Activated naive CD4-positive, alpha-beta T cell (primary cell): ENCODE measurements at places on chromosomes 3 and 15.

DNA sequence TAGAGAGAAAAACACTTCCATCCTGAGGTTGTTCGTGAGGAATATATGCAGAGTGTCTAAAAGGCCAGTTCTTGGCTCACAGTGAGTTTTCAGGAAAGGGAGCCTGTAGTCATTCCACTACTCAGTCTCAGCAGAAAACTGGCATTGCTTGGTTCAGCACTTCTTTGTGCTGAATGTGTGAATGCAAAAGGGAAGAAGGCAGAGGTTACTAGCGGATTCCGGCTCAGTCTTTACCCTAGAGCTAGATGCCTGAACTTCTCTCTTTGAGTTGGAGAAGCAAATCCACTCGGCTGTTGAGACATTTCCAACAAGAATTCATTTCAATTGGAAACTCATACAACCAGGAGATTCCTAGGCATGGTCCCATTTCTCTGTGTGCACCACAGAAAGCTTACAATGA, 23.1 kb upstream of the FRMD4B start:
- no peak for DNase-seq

- DNase-seq = no peak
Measured at GRCh38 chr3:10703875-10704274, 112.2 kb upstream of the SLC6A11 start.

DNA sequence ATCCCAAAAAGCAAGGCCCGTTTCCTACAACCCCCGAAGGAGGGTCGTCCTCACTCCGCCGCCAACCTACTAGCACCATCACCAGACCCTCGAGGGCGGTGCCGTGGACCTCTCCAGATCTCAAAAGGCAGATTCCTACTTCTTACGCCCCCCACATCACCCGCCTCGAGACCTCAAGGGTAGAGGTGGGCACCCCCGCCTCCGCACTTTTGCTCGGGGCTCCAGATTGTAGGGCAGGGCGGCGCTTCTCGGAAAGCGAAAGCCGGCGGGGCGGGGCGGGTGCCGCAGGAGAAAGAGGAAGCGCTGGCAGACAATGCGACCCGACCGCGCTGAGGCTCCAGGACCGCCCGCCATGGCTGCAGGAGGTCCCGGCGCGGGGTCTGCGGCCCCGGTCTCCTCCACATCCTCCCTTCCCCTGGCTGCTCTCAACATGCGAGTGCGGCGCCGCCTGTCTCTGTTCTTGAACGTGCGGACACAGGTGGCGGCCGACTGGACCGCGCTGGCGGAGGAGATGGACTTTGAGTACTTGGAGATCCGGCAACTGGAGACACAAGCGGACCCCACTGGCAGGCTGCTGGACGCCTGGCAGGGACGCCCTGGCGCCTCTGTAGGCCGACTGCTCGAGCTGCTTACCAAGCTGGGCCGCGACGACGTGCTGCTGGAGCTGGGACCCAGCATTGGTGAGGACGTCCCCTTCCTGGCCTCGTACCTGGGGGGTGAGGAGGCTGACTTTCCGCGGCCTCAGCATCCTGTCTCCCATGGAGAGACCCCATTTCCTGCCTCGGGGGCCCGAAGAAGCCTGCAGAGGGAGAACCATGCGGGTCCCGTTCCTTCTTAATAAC, at the start of gene MYD88:
TSS of gene MYD88 (plus strand) at position 313 of the 842 bp plus-strand sequence. CDS start at position 353, 40 bp downstream.
- peak; percentile 72 for DNase-seq

- no peak for DNase-seq
Measured at GRCh38 chr15:62790546-62790945, 252.0 kb upstream of the TPM1 start.

DNA sequence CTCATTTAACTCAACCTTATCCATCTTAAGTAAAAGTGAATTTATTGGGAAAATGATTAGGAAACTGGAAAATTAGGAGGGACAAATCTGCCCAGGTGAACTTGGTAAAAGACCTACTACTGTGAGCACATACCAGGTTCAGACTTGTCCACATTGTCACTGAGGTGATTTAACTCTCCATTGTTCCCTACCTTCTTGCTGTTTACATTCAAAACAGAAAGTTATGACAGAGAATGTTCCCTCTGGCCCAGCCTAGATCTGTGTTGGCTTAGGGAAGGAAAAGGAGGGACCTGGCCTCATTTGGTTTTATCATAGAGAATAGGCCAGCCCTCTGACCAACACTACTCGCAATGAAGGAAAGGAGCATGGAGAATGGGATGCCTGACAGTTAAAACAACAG, 117.6 kb downstream of the SATB1 start:
- DNase-seq = no peak

- DNase-seq = no peak
Measured at GRCh38 chr3:40745381-40746106, 220.8 kb downstream of the ZNF621 start.

- DNase-seq = no peak
Measured at GRCh38 chr3:51929420-51930003, 12.2 kb downstream of the RRP9 start.
